ENCODE measurements at places on chromosomes 1 and 21. TPM values are rescaled to one million over a fixed set of nuclear protein-coding genes. Genes with fewer than 3 reads are reported as not detected.

- H3K4me1 ChIP-seq = peaks cover 2% of the 10 kb centered on the region
- no peak for DNase-seq
- H3K4me3 ChIP-seq = no peak overlapping the region
- peaks cover 24% of the 10 kb centered on the region for H3K27me3 ChIP-seq
Measured at GRCh38 chr1:221286399-221286798, 407.2 kb downstream of the HLX start.

GRCh38 chr1:185811073-185811709, 77.0 kb downstream of the HMCN1 start:
- H3K36me3 ChIP-seq = no peaks in the 10 kb centered on the region
- H3K27me3 ChIP-seq = peaks cover 5% of the 10 kb centered on the region
- no peaks in the 10 kb centered on the region for H3K4me1 ChIP-seq
- DNase-seq = no peak

- no peaks in the 10 kb centered on the region for H3K36me3 ChIP-seq
- H3K27ac ChIP-seq = peak overlapping the region; percentile 99
- no peaks in the 10 kb centered on the region for H3K27me3 ChIP-seq
- no peak for DNase-seq
Measured at GRCh38 chr1:153921803-153922075, 1.0 kb downstream of the GATAD2B start.

DNA sequence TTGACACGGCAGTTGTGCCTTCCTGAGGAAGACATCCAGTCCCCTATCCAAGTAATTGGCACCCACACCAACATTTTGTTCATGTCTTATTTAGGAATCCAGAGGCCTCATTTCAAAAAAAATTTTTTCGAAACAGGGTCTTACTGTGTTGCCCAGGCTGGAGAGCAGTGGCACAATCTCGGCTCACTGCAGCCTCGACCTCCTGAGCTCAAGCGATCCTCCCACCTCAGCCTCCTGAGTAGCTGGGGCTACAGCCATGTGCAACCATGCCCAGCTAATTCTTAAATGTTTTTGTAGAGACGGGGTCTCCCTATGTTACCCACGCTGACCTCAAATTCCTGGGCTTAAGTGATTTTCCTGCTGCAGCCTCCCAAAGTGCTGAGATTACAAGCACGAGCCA, 9.2 kb upstream of the TRNP1 start:
- H3K36me3 ChIP-seq = peaks cover 3% of the 10 kb centered on the region
- no peak overlapping the region for H3K4me3 ChIP-seq
- H3K27me3 ChIP-seq = peaks cover 20% of the 10 kb centered on the region
- H3K4me1 ChIP-seq = peaks cover 6% of the 10 kb centered on the region
- DNase-seq = no peak

Gene ACTL8
- total RNA-seq = not detected

- peak overlapping the region; percentile 98 for H3K4me3 ChIP-seq
- H3K36me3 ChIP-seq = peaks cover 18% of the 10 kb centered on the region
- DNase-seq = no peak
- H3K27me3 ChIP-seq = no peaks in the 10 kb centered on the region
- peak overlapping the region; percentile 97 for H3K27ac ChIP-seq
Measured at GRCh38 chr1:40042341-40042740, 1.8 kb downstream of the CAP1 start.

GRCh38 chr1:40783001-40783905, at the start of gene KCNQ4:
TSS of gene KCNQ4 (plus strand) at chr1:40783787. CDS start at chr1:40784094, 307 bp downstream.
- peaks cover 5% of the 10 kb centered on the region for H3K36me3 ChIP-seq
- peak within 1 kb of the TSS; percentile 92 for H3K4me3 ChIP-seq
- H3K4me1 ChIP-seq = peaks cover 13% of the 10 kb centered on the region
- peak within 1 kb of the TSS; percentile 76 for H3K27ac ChIP-seq
- DNase-seq = no peak

DNA sequence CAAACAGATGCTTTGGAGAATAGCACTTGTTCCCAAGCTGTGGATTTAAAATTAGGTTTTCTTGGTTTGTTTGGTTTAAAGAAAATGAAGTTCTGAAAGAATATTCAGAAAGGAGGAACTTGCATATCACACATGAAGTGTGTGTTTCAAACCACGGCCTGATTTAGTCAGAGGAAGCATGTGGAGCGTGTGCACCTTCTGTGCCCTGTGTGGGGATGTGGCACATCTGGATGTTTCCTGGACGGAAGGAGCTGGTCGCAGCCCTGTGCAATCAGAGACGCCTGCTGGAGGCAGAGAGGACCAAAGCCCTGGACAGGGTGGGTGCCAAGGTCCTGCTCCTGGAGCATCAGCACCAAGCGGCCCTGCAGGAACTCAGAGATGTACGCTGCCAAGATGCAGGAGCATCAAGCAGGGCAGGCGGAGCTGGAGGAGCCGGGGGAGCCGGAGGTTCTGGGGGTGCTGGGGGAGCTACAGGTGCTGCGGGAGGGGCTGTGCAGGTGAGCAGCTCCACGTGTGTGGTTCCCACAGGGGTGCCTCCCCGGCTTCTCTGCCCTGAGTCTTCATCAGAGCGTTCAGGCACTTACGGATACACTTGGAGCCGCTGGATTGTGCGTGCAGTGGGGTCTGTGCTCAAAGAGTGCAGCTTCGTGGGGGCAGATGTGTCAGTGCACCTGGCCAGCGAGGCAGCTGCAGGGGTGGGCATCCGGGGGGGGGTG, 45.7 kb downstream of the PCNT start:
- no peak overlapping the region for H3K4me3 ChIP-seq
- H3K36me3 ChIP-seq = no peaks in the 10 kb centered on the region
- peaks cover 9% of the 10 kb centered on the region for H3K4me1 ChIP-seq
- H3K27me3 ChIP-seq = no peaks in the 10 kb centered on the region

Gene NBPF6
- total RNA-seq = not detected

Gene TTLL7
- 1.5 TPM for total RNA-seq

All from T-helper 17 cell (primary cell).